Gastrocnemius medialis (tissue), 4 donors: ENCODE measurements at places on chromosomes 2 and 18. TPM values are rescaled to one million over a fixed set of nuclear protein-coding genes. Genes with fewer than 3 reads are reported as not detected.

- no peak overlapping the region for H3K27ac ChIP-seq
- H3K36me3 ChIP-seq, result no peaks in the 10 kb centered on the region
- no peak for DNase-seq
- H3K4me1 ChIP-seq, result no peaks in the 10 kb centered on the region
- H3K27me3 ChIP-seq, result no peaks in the 10 kb centered on the region
Observed at GRCh38 chr2:16155766-16156165, 215.4 kb downstream of the MYCN start.

GRCh38 chr18:56021136-56021808 is 433.3 kb upstream of the TCF4 start:
- no peaks in the 10 kb centered on the region for H3K27me3 ChIP-seq
- no peak overlapping the region for H3K27ac ChIP-seq
- no peak overlapping the region for H3K4me3 ChIP-seq
- H3K36me3 ChIP-seq, result no peaks in the 10 kb centered on the region
- no peak for DNase-seq

- no peak for DNase-seq
- H3K4me3 ChIP-seq, result no peak overlapping the region
- H3K27me3 ChIP-seq, result no peaks in the 10 kb centered on the region
- no peaks in the 10 kb centered on the region for H3K4me1 ChIP-seq
Observed at GRCh38 chr18:54323970-54324369, 33.7 kb downstream of the STARD6 start.

GRCh38 chr18:79118797-79119196 is 49.6 kb downstream of the ATP9B start:
- no peaks in the 10 kb centered on the region for H3K27me3 ChIP-seq
- no peak for DNase-seq
- peaks cover 8% of the 10 kb centered on the region for H3K36me3 ChIP-seq
- H3K27ac ChIP-seq, result no peak overlapping the region
- H3K4me3 ChIP-seq, result no peak overlapping the region
- peaks cover 7% of the 10 kb centered on the region for H3K4me1 ChIP-seq

DNA sequence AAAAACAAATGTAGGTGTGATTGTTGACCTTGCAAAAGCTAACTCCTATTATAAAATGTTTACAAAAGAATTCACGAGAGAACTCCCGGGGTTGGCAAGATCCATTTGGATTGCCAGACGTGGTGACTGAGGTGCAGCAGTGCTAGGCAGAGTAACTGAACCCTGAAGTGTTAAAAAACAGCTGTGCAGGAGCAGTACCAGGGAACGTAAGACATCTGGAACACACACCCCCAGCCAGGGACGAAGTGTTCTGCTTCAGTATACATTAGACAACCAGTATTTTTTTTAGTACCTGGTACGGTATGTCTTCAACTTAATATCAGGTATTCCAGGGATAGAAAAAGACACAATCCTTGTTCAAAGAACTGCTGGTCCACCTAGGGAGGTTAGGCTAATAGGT is 272.1 kb upstream of the EPAS1 start:
- H3K4me3 ChIP-seq, result no peak overlapping the region
- DNase-seq, result no peak
- H3K27ac ChIP-seq, result no peak overlapping the region
- no peaks in the 10 kb centered on the region for H3K27me3 ChIP-seq
- H3K4me1 ChIP-seq, result no peaks in the 10 kb centered on the region

DNA sequence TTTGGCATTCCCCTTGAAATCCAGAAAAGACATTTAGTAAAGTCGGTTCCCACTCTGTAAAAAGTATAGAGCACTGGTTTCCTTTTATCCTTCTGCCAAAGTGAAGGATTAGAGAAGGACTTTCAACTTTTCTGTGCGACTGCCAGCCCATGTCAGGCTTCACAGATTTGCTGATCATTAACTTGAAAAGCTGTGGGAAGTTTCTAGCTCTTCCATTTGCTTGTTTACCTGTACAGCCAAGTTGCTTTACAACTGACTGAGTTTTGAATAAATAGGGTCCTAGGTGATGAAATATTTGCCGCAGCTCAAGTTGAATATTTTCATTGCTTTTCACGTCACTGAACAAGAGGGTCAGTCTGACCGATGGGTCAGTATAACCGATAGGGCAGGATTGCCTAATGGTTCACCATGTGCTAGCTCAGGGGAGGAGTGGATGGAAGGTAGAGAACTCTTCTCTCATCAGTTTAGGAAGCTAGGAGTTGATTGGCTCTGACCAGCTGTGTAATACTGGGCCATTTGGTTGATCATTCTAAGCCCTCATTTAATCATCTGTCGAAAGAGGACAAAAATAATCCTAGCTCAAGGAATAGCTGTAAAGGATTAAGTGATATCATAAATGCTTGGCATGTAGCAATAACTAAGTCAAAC is 30.4 kb downstream of the UPP2 start:
- DNase-seq, result no peak
- no peaks in the 10 kb centered on the region for H3K4me1 ChIP-seq
- H3K36me3 ChIP-seq, result no peaks in the 10 kb centered on the region
- no peak overlapping the region for H3K27ac ChIP-seq
- no peaks in the 10 kb centered on the region for H3K27me3 ChIP-seq
- H3K4me3 ChIP-seq, result no peak overlapping the region

DNA sequence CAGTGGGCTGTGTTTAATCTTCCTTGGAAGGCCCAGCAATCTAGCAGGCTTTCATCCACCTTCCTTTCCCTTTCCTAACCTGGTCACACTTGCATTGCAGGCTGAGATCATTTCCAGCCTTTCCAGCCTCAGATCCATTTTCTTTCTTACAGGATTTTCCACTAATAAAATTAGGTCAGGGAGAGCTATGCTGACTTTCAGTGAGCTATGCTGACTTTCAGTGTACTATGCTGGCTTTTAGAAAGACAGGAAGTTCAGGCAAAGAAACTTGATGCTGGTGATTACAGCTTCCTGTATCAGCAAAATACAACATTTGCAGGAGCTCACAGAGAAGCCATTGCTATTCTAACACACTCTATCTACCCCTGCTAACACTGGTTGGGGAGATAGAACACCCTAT is 735.0 kb downstream of the CCDC85A start:
- H3K4me1 ChIP-seq, result no peaks in the 10 kb centered on the region
- no peaks in the 10 kb centered on the region for H3K27me3 ChIP-seq
- DNase-seq, result no peak
- H3K36me3 ChIP-seq, result no peaks in the 10 kb centered on the region
- no peak overlapping the region for H3K4me3 ChIP-seq

The HTR2B gene
- 0.09 TPM for total RNA-seq

The UGT1A5 gene
- total RNA-seq, result not detected

The VWA3B gene
- not detected for total RNA-seq
